Mammary epithelial cell (primary cell): ENCODE measurements at places on chromosomes 4 and X. TPM values are rescaled to one million over a fixed set of nuclear protein-coding genes. Genes with fewer than 3 reads are reported as not detected.

DNA sequence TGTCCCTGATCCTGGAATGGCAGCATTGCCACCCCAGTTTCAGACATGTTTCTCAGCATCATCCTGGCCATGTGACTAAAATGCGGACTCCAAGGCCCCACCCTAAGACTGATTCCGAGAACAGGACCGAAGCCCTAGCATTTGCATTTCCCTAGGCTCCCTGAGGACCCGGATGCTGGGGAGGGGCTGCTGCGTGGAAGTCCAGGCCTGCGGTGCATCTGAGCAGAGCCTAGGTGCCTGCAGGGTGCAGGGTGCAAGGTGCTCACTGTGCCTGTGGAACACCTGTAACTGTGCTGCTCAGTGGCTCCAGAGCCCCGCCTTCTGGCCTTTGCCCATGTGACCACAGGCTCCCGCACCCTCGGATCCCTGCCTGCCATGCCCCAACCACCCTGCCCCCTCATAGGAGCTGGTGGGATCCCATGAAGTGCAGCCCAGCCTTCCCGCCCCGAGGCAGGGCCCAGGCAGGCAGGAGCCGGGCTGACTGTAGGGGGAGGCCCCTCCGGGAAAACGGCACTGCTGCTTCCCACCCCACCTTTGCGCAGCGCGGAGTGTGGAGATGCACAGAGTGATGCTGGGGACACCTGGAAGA, 14.9 kb downstream of the PNMA6F start:
- no peak for DNase-seq

DNA sequence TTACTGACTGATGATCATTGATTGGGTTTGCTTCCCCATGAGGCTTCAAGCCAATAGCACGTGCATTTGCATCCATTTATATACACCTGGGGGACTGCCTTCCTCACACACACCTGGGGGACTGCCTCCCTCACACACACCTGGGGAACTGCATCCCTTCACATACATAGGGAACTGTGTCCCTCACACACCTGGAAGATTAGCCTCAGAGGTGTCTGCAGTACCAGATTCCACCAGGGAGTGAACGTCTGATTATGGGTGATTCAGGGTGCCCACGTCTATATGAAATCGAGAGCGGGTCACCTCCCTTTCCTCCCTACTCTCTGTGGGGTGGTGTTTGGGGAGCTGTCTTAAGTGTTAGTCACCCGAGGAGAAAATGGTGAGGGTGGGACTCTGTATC, 16.9 kb downstream of the CD99 start:
- peak; percentile 43 for DNase-seq

FRAS1 gene
- total RNA-seq = 18.6 and 38.1 TPM in 2 replicates

DNA sequence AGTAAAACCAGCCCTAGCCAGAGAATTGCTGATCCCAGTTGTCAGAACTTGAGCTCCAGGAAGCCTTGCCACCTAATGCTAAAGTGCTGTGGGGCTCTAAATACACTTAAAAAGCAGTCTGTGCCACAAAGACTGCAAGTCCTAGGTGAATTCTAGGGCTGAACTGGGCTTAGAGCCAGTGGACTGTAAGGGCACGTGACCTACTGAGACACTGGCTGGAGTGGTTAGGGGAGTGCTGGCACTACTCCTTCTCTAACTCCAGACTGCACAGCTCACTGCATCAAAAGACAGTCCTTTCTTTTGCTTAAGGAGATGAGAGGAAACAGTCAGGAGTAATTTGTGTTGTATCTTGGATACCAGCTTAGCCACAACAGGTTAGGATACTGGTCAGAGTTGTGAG, 1240.2 kb downstream of the FAM133A start:
- no peak for DNase-seq

DNA sequence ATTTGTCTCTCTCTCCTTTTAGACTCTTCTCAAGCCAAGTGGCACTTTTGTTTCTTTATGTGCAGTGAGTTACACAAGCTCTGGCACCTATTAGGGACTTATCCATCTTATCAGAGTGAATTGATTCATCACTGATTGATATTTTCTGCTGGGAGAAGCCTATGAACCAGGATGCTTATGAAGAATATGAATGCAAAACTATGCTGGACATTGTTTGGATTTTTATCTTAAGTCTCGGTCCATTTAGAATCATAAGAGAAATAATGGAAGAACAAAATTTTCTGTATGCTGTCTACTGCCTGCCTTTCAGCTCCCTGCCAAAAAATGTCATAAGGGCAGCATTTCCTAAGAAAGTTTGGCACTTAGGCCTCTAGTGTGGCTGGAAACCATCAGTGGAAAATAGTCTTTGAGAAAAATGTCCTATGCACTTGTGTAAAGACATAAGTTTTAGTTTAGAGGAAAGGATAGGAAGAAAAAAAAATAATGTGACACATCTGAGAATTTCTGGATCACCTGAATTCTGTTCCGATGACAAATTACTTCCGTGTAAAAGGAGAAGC, 365.7 kb upstream of the MAD2L1 start:
- DNase-seq = no peak

GRCh38 chrX:23548164-23548563, 119.1 kb upstream of the PRDX4 start:
- no peak for DNase-seq

GRCh38 chr4:108709234-108709633, 53.6 kb downstream of the ETNPPL start:
- no peak for DNase-seq

DNA sequence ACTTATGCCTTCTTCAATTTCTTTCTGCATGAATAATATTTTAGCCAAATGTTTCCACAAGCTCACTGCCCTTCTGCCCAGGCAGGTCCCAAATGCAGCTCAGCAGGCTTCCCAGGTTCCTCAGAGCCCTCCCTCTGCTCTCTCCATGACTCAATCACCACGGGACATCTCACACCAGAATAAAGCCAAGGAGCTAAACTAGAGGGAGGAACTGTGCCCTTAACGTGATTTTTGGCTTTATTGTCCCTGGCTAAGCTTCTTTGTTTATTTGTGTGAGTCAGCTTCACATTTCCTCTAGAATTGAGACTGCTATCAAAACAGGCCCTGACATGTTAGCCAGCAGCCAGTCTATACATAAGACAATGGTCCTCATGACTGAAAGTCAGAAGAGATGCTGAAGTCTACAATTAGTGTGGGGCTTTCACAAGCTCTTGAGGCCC, 186.4 kb upstream of the GALNT7 start:
- peak; percentile 99 for DNase-seq

DNA sequence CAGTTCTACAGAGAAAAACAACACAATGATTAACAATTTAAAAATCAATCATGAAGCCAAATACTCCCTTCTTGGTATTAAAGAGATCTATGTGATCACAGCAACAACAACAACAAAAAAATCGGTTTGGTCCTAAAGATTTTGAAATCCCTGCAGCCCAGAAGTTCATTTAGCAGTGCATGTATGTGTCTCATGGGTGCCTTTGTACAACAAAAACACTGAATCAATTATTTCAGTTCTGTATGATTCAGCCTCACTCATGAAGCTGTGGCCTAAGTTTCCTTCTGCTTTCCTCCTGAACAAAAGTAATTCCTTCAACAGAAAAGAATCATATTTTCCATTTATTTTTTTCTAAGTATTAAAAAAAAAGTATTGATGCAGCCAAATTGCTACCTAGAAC, 393.4 kb upstream of the NDST3 start:
- no peak for DNase-seq

DNA sequence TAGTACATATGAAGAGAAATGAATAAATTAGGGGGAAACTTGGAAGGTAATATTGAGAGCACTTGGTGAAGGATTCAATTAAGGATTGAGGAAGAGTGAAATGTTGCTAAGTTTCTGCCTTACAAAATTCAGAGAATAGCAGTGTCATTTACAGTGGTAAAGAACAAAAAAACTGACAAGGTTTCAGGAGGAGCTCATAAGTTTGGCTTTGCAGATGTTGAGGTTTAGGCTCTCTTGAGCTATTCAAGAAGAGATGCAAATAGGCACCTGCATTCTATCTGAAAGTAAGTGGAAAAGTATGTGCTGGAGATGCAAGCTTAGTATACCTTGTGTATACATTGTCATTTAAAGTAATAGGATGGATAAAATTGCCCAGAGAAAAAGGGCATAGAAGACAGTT, 22.3 kb upstream of the EMCN start:
- no peak for DNase-seq

ETDA gene
- total RNA-seq = not detected

DNA sequence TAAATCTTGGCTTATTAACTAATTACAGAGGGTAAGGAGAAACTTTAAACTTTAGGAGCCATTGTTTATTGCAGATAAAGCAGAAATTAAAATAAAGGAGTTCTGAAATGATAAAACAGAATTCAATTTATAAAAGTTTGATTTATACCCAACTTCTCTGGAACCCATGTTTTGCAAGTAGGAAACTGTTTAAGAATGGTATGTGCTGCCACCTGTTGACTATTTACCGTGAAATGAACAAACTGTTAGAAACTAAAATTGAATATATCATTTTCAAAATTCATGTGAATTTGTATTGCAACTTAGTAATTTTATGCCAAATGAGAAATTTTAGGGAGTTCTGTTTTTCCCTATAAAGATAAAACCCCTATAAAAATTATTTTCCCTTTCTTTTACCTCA, 11.0 kb upstream of the TBC1D8B start:
- DNase-seq = no peak

DNA sequence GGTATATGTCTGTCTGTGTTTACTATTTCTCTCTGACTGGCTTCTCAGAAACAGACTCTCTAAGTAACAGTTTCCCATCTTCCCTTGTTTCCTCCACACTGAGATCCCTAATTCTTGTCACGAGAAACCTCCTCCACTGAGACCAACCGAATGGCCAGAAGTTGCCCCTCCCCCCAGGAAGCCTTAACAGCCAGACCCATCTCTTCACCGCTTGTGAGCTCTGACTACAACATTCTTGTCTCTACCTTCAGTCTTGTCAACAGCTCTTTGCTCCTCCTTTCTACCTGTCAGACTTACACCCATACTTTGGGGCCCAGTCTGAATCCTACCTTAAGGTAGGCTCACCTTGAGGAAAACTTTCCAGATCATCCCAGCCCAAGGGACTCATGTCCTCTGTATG, 90.8 kb downstream of the NHSL2 start:
- DNase-seq = no peak

GRCh38 chr4:161714931-161715330, 448.9 kb downstream of the FSTL5 start:
- DNase-seq = no peak

GRCh38 chr4:183755596-183755995, 96.5 kb downstream of the TRAPPC11 start:
- DNase-seq = no peak

S100P gene
- total RNA-seq = 1.0 TPM in 1 of 2 replicates, not detected in the other

DNA sequence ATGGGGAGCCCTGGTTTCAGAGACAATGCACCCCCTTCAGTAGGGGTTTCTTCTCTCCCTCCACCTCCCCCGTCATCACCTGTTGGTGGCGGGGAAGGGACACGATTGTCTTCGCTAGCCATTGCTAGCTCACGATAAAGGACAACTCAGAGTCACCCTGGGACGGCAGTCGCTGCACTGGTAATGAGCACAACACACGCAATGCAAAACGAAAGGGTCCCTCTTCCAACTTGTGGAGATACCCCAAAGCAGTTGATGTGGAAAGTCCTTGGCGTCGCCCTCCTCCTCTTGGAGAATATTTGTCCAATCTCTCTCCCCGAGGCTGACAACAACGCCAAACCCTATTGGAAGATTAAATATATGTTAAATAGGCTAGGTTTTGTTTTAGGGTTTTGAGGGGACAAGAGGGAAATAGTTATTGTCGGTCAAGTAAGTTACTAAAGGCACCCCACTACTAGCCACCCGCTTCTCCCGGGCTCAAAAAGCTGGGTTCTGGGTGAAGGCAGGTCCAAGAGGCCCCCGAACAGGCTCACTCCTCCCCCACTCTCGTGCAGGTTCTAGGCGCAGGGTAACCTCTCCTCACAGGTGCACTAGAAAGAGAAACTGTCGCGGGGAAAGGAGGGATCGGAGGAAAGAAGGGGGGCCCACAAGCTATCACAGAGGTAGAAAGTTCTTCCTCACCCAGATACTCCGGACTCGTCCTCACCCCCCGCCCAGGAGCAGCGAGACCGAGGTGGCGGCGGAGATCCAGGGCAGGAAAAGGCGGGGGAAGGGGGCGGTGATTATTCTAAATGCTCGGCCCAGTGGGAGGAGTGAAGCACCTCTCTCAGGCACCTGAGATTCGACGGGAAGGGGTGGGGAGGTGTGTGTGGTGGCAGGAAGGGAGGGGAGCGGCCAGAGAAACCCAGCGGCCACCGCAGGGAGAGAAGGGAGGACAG, at the start of gene LRBA:
TSS of gene LRBA (minus strand) at position 764 of the 938 bp plus-strand sequence. CDS start at position 122, 642 bp downstream.
- DNase-seq = peak; percentile 89

- DNase-seq = no peak
Measured at GRCh38 chr4:146029939-146030710, 91.5 kb upstream of the ZNF827 start.

GRCh38 chr4:34566091-34566490, 1678.2 kb downstream of the ARAP2 start:
- no peak for DNase-seq

DNA sequence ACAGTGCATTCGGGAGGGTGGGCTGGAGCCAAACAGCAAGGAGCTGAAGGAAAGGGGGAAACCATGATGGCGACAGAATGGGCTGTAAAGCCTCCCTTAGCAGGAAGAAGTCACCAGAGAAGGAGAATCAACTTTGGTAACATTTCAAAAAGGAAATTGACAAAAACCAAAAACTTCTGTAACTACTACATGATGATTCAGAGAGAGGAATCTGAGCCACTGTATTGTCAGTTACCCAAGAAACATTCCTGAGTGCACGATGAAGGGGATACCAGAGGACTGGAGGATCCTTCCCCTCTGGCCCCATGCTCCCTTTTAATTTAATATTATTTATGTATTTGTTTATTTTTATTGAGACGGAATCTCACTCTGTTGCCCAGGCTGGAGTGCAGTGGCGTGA, 26.3 kb downstream of the PDHA1 start:
- DNase-seq = no peak

- no peak for DNase-seq
Measured at GRCh38 chr4:75643651-75644050, 13.3 kb upstream of the CDKL2 start.

WDFY3 gene
- total RNA-seq = 118 TPM

DNA sequence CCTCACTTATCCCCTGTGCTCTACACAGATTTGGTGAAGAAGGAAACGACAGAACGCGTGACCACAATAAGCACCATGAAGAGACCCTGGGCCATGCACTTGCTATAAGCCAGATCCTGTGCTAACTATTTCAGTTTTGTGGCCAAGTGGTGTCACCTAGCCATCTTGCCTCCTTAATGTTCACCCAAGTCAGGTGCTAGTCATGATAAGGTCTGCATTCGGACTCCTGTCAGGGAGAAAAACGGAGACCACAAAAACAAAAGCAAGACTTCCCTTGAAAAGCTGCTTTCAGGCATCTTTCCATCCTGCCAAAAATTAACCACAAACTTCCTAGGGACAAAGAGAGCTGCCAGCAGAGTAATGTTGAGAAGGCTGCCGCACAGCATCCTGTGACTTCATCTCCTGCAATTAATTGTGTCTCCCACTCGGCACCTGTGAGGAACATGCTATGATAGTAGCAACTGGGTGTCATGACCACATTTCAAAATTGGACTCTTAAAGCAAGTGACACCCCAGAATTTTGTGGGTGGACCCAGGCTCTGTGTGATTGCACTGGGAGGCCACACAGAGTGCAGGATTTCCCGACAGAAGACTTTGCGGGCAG, 8.8 kb upstream of the IDS start:
- DNase-seq = no peak
